Tibial nerve (tissue), 4 donors: ENCODE measurements at places on chromosomes 7 and 10. TPM values are rescaled to one million over a fixed set of nuclear protein-coding genes. Genes with fewer than 3 reads are reported as not detected.

DNA sequence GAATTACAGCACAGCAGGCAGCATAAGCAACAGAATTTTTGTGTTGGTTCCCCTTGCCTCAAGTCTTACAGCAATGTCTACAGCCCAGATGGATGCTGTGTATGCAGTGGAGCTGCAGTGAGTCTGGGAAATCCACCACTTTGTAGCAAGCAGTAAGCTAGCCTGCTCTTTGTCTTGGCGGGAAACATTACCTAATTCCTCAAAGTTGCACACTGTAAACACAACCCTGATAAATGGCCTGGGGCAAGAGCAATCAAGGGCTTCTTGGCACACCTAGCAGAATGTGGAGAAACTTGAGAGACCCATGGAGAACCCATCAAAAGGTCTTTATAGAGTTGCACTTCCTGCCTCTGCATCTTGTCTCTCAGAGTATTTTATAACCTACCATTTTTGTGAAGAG lies 102.0 kb upstream of the FOXP2 start:
- DNase-seq: no peak

The MYL10 gene
- total RNA-seq: not detected

DNA sequence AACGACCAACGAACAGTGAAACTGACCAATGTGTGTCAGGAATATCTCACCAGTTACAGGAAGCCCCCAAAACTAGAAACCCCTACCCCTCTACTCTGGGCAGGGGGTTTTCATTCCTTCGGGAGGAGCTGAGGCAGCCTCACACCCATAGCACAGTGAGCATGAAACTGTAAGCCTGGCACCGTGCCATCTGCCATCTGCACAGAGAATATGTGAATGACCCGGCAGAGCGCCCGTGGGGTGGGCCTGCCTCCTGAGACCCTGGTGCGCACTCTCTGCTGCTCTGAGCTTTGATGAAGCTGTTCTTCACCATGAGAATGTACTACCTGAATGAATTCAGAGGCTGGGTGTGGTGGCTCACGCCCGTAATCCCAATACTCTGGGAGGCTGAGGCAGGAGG lies 27.1 kb downstream of the DAGLB start:
- no peak for DNase-seq

The C7orf57 gene
- total RNA-seq: not detected

- DNase-seq: no peak
These were observed 75.3 kb downstream of the JMJD1C start for GRCh38 chr10:63390521-63390920.

The GPER1 gene
- 12.4 TPM for total RNA-seq

GRCh38 chr7:113945018-113945938 lies 26.5 kb upstream of the PPP1R3A start:
- no peak for DNase-seq
